Lower leg skin (tissue), 4 donors: ENCODE measurements at places on chromosomes 7 and 10.

- DNase-seq: peak; percentile 79
Measured at GRCh38 chr10:122290334-122290733, 19.2 kb downstream of the BTBD16 start.

DNA sequence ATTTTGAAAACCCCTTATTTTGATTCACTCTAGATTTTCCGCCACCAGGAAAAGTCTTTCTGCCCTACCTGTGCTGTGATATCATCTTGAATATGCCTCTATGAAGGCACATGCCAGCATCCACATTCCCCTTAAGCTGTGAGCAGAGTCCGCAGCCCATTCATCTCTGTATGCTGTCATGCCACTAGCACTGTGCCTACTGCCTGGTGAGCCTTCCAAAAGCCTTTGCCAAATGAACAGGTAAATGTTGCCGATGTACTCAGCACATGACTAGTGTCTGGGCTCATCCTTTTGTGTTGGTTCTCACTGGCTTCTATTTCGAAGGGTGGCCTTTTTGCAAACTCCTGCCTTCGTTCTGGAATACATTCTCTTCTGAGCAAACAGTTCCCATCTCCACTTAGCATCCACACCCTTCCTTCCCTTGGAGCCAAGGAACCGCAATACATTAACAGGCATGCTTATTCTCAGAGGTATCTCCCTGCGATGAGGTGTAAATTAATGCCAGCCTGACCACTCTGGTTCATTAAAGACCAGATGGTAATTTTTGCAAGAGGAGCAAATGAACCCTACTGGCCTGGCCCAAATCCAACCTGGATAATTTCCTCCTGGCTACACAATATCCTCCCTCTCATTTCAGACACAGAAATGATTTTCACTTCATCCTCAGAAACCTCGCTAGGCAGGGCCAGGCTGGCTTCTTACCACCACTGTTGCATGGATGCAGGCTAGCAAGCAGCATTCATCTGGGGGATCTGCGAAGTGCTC is 339.7 kb upstream of the NFE2L3 start:
- DNase-seq: no peak

DNA sequence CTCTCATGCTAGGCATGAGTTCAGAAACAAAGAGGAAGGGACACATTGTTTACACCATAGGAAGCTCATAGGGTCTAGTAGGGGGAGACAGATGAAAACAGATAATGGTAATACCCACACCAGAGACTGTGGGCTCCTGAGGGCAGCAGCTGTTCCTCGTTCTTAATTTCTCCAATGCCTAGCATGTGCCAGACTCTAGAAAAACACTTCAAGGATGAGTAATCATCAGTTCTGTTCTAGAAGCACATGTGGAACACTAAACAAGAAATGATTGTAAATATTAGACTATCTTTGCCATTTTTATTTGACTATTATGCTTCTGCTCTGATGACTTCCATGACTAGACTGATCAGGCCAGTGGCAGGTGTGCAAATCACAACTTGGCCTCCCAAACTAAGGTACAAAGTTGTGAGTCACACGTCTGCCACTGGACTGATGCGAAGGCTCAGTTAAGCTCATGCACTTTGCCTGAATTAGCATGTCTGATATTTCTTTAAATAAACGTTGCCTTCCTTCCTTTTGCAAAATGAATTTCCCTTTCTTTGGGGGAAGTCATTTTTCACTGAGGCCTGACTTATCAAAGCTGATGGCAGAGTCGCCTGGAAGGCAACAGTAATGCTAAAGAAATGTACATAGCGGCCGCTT is 89.2 kb upstream of the FGL2 start:
- DNase-seq: no peak

DNA sequence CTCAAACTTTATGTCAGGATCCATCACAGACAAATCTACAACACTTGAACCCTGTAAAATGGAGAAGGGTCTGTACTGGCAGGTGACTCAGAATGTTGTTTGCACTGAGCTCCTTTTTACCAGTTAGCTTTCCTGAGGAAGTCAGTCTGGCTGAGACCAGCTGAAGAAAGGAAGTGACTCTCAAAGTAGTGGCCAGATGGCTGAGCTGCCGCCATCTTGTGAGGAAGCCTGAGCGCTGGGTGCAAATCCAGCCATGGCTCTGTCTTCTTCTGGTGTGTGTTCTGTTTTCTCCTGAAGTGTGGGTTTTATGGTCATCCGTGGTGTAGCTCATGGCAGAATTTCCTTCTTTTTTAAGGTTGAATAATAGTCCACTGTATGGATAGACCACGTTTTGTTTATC is 25.5 kb upstream of the ECHDC3 start:
- DNase-seq: no peak

GRCh38 chr7:147251751-147252325 is 1135.2 kb downstream of the CNTNAP2 start:
- DNase-seq: no peak

GRCh38 chr10:118978316-118978997 is 51.1 kb upstream of the NANOS1 start:
- no peak for DNase-seq

- no peak for DNase-seq
Measured at GRCh38 chr7:5776894-5777660, 4.4 kb downstream of the RNF216 start.

- no peak for DNase-seq
Measured at GRCh38 chr10:102679596-102679995, 34.6 kb downstream of the ARL3 start.

DNA sequence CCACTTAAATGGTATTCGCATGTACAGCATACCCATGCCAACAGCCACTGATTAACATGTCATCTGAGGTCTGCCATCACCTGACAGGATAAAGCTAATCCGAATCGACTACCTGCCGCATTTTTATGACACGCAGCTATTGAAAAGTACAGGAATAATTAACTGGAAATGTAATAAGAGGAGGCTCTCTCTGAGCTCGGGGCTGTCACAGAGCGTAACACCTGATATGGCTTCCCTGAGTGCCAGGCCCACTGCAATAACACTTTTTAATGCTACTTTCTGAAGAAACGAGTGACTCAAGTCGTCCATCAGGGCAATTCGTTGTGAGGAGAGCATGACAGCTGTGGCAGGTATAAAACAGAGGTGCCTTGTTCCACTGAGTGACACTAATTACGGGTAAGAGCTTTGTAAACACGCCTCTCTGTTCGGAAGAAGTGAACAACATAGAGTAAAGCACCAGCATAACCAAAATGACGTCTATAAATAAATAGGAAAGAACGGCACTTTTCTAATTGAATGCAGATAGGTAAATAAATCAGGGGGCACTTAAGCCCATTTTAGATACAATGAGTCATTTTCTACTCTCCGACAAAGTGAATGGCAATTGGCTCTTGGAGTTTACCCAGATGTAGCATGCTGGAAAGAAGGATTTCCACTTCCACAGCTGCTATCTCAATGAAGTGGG is 56.5 kb upstream of the CREB5 start:
- no peak for DNase-seq

DNA sequence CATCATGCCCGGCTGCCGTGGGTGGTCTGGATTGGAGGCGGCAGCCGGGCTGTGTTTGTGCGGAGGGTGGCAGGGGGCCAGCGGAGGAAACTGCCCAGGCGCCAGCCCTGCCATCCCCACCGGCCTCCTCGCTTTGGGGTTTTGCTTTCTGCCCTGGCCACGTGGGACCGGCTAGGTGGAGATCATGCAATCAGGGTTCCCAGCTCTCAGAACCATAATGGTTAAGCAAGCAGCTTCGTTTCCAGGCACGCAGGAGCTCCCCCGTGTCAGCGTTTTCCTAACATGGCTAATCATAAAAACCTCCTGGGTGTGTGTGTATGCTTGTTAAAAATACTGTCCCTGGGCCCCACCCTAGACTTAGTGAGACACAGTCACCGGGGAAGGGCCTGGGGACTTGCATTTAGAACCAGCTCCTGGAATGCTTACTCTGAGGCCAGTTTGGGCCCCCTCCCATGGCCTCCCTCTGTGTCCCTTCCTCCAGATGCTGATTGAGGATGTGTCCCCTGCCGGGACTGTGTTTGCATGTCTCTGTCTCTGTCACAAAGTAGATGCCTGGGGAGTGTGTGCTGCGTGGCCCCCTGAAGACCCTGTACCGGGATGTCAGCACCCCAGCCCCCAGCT is 119.3 kb downstream of the CUX1 start:
- DNase-seq: no peak
